Cardiac fibroblast (primary cell): ENCODE measurements at places on chromosomes 3 and 15.

DNA sequence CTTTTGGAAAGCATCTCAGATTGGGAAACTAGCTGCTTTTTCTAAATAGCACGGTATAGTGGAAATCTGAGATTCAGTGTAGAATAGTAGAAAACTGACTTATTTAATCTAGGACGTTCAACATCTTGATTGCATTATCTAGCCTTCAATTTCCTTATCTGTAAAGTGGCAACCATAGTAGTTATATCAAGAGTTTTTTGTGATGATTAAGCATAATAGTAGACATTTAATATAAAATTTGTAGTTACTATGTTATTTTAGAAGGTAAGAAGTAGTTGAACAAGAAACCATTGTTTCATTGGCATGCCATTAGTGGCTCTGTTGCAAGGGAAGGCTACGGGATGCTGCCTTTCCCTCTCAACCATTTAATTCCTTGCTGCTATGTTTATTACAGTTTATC, 367.3 kb downstream of the NAALADL2 start:
- no peak for DNase-seq

GRCh38 chr3:144189044-144189443, 217.4 kb downstream of the DIPK2A start:
- DNase-seq = peak; percentile 31

DNA sequence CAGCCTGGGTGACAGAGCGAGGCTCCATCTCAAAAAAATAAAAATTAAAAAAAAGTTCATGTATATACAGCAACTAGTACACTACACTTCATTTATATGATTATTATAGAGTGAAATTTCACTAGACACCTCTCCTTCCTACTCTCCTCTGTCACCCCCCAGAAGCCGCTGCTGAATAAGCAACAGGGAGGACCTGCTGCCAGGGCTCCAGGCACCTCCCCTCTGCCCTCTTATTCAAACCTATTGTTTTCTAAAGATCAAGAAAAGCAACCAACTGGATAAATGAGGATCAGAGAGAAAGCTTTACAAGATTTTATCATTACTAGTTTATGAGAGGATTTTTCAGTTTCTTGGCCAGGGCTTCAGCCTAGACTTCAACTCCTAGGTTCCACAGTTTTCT, 71.5 kb downstream of the DHX30 start:
- DNase-seq = no peak

GRCh38 chr3:100570811-100571210, 38.6 kb upstream of the ADGRG7 start:
- no peak for DNase-seq

DNA sequence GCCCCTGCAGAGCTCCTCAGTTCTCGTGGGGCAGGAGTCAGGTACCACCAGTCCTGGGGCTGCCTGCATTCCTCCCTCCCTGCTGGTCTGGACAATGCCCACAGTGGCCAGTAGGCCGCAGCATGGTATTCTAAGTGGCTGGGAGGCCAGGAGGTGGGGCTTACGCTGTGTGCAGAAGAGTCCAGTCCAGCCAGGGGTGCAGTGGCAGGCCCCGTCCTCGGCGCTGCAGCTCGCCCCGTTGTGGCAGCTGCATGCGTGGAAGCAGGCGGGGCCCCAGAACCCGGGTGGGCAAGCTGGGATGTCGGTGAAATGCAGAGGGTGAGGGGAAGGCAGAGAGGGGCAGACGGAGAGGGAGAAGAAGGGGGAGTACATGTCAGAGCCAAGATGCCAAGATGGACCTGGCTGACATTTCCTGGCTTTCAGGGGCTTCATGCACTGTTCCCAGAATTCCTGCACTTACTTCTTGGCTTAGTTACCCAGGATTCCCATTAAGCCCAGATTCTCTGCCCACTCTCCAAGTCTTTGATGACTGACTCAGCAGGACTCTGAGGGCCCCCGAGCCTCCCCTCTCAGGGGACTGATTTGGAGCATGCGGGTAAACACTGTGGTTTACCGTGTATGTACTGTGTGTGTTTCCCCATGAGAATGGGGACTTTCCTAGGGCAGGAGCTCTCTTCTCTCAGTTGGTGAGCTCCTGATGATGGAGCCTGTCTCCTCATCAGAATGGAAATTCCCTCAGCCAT, 47.5 kb downstream of the RAB11A start:
- DNase-seq = peak; percentile 75

DNA sequence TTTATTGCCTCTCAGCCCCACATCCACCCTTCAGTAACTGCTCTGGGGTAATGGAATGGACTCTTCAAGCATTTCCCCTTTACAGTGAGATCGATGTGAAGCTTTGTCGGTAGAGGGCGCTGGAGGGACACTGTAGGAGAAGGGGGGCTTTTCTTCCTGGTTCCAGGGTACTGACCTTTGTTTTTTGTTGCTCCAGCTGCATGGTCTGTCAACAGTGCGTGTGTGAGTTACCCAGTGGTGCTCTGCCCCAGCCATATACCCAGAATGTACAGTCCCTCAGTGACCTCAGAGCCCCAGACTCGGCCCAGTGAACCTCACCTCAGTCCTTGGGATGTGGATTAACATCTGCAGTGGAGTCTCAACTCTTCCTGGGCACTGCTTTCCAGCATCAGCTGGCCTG, 180.3 kb upstream of the TSC22D2 start:
- peak; percentile 79 for DNase-seq

DNA sequence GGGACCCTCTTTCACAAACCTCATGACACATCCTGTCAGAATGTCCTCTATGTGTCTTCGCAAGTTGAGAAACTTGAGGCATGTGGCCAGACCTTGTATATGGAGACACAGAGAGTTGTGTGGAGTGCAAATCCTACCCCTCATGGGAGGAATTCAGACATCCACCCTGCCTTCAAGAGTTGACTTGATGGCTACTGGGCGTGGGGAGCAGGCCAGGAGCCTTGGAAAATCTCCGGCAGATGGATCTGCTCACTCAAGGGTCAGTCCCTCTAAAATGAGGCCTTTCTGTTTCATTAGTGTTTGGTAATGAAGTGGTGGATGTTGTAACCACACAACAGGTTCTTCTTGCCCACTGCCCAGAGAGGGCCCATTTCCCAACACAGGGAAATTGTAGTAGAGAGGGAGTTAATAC, 79.0 kb downstream of the ASB7 start:
- no peak for DNase-seq

GRCh38 chr15:37698679-37699078, 235.8 kb upstream of the TMCO5A start:
- no peak for DNase-seq

- no peak for DNase-seq
These were observed 19.4 kb downstream of the BCL2L10 start for GRCh38 chr15:52093167-52093538.

DNA sequence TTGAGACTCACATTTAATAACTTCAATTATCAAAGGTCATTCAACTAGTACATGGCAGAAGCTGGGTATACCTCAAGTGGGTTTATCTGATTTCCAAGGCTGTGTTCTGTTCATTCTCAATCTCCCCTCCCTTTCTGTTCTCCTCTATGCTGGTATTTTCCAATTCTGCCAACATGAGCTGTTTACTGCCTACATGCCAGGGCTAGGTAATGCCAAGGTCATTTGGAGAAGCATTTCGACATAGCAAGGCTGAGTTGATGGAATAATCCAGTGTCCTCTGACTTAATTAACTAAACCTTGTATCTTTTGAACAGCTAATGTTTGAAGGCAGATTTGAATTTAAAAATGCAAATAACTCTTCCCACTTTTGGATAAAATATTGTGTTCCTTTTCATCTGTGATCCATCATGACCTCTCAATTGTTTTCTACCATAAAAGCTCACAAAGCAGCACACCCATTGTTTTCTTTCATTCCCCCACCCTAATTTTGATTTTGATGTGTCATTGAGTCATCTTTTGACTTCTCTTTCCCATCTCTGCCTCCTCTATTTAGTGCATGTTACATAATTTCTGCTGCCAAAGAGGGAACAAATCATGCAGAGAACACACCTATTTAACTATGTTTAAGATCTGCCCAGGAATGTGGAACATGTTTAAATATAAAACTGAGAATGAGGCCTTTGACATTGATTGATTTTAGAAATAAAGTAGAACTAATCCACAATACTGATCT, 308.8 kb upstream of the NR2E3 start:
- peak; percentile 26 for DNase-seq

GRCh38 chr3:45105855-45106671, 40.1 kb downstream of the CDCP1 start:
- DNase-seq = peak; percentile 91

GRCh38 chr15:85897895-85898717, 103.4 kb upstream of the KLHL25 start:
- DNase-seq = no peak

DNA sequence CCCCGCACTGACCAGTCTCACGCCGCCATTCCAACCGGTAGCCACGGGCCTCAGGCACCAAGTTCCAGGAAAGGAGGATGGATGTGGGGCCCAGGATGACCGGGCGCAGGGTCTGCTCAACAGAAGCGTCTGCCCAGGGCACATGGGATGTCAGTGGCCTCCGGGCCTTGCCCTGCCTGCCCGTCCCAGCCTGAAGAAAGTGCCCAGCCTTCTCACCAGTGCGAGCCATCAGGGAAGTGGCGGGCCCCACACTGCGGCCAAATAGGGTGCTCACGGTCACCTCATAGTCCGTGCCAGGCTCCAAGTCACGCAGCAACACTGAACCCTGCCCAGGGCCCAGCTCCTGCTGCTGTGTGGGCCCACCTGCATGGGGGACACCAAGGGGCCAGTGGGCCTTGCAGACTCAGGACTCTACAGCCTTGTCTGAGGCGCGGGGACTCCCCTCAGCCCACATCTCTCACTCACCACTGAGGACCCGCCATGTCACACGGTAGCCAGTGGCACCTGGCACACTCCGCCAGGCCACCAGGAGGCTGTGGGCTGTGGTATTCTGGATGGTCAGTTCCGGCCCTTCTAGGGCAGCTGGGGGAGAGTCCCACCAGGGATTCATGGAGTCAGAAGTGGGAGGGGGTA, 3.1 kb downstream of the COL7A1 start:
- DNase-seq = no peak

DNA sequence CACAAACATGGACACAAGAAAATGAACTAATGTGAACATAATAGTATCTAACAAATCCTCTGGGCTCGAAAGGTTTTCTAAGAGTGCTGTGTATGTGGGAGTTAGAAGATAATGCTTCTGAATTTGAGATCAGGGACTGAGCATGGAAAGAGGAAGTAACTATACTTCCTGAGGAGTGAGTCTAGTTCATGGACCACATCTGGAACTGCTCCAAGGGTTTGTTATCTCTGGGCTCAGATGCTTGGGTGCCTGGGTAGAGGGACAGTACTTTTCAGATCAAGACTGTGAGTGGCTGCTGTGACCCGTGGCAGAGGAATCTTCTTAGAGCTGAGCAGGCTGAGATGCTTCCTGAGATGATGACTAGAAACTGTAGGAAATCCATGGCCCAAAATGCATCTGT, 28.5 kb downstream of the TBC1D23 start:
- DNase-seq = peak; percentile 14

GRCh38 chr3:122263974-122264588, 61.0 kb upstream of the CSTA start:
- no peak for DNase-seq

DNA sequence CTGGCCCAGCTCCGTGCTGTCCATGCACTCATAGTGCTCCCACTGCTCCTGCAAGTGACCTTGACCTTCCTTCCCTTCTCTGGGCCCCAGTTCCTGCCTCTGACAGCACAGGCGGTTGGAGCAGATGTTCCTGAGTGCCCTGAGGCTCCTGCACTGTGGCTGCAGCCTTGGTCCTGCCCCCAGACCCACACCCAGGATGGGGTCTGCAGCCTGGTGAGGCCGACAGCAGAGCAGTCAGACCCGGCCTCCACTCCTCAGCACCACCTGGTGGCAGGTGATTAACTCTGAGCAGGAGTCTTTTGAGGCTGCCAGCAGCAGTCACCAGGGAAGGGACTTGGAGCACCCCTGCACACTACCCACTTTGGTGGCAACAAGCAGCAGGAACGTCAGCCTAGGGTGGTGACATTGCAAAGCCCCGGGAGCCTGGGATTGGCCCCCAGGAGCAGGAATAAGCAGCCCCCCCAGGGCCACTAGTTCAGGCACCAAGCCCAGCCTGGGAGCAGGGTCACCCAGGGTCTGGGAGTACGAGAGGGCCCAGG, 64.6 kb downstream of the CYP11A1 start:
- DNase-seq = peak; percentile 48

GRCh38 chr3:127731546-127732289, 59.0 kb downstream of the ABTB1 start:
- no peak for DNase-seq

DNA sequence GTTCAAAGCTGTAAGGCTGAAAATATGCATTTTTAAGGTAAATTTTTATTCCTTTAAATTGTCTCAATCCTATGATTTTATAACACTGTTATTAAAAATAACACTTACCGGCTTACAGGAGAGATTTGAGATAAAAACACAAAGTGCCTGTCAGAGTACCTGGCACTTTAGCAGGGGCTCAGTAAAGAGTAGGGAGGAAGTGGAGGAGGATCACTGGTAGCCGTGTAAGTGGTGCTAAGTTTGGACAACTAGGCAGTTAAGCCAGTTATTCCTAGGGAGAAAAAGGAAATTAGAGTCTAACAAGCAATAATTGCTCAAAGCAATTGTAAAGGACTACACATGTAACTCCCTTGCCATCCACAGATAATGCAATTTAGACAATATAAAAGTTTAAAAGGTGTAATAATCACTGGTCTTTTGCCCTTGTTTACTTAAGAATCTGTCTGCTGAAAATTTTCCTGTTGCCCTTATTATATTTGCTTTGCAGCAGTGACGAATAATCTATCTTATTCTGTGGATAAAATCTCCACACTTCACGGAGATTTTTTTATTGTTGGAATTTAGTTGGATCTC, 204.8 kb downstream of the CDIN1 start:
- DNase-seq = no peak

GRCh38 chr15:35129361-35129760, 44.3 kb upstream of the NANOGP8 start:
- DNase-seq = no peak

DNA sequence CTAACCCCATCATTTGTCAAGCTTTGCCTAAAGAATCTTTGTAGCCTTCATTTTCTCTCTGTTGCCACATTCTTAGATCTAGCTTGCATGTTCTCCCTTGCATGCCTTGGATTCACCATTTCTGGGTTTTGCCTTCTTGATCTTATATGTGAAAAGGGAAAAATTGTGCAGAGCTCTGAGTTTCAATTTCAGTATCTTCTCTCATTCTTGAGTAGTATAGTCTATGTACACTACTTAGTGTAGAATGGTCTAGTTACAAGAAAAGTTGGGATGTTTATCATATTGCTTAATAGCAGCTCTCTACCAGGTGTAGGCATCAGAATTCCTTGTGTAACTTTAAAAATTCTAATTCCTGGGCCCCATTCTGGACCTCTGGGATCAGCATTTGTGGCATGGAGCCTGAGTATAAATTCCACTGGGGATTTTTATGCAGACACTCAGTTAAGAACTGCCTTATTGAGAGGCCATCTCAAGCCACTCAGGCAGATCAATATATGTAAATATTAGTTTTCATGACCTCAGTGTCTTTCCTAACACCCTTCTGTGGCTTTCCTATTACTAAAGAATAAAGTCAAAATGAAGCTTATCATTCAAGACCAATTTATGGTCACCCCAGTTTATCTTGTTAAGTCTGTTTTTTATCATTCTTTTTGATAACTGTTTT, 23.4 kb downstream of the GTF2E1 start:
- DNase-seq = no peak

GRCh38 chr3:14261229-14261628, 82.6 kb downstream of the LSM3 start:
- DNase-seq = peak; percentile 86

GRCh38 chr3:114839476-114839875, 307.6 kb downstream of the ZBTB20 start:
- no peak for DNase-seq
